ENCODE measurements at places on chromosomes 3 and 15.

DNA sequence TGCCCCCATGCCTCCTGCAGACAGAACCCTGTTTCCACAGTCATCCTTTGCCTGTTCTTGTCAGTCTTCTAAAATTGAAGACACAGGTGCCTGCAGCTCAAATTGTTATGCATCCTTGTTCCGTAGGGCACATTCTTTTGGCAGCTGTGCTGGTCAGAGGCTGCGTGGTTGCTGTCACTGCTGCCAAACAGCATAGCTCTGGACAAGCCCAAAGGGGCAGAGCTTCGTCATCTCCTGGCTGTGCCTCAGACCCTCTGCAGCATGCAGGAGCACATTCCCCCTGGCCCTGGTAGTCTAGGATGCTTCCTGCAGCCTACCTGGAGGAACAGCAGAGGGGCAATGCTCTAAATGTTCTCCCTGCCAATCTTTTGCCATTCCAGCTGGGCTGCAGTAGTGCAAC is 2.1 kb upstream of the FBXL22 start:
- no peak for DNase-seq

GRCh38 chr3:166522017-166522416 is 684.8 kb upstream of the BCHE start:
- DNase-seq: no peak

- no peak for DNase-seq
Measured at GRCh38 chr15:40990080-40990479, 36.8 kb downstream of the CHAC1 start.

DNA sequence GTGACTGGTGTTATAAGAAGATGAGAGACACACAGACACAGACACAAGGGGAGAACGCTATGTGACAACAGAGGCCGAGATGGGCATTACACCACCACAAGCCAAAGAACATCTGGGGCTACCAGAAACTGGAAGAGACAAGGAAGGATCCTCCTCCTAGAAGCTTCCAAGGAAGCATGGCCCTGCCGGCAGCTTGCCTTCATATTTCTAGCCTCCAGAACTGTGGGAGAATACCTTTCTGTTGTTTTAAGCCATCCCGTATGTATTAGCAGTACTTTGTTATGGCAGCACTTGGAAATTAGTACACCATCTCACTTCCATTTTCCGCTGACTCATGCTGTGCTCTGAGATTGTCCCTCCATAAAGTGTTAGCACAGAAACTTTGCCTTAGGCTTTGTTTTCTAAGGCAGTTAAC is 38.7 kb upstream of the CA12 start:
- DNase-seq: peak; percentile 15

DNA sequence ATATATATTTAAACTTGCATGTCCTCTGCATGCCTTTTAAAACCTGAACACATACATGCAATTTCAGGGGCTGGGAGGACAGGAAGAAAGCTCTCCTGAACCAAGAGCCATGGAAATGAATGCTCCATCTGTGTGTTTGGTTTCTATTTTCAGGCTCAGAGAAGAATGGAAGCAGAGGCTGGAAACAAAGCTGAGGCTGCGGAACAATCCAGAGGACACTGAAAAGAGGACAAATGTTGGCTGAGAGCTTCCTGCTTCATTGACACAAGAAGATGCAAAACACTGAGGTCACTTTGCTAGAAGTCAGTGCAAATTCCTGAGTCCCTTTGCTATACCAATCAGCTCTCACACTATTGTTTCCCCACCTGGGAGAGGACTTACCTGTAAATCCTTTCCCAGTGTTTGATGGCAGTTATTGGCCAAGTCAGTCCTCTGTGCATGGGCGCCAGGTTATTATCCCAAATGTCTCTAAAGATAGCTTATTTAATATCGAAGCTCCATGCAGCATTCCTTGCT is 12.7 kb downstream of the FAM240A start:
- DNase-seq: no peak

DNA sequence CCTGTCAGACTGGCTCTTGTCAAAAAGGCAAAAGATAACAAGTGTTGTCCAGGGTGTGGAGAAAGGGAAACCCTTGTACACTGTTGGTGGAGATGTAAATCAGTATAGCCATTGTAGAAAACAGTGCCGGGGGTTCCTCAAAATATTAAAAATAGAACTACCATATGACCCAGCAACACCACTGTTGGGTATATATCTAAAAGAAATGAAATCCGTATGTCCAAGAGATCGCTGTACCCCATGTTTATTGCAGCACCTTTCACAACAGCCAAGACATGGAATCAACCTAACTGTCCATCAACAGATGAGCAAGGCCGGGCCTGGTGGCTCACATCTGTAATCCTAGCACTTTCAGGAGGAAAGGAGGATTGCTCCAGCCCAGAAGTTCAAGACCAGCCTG is 6.2 kb downstream of the CYFIP1 start:
- DNase-seq: no peak

All from A172 (cell line).